Frontal cortex (tissue), 4 donors: ENCODE measurements at places on chromosomes 5 and 9.
A peak's percentile ranks its signal among the peaks of the same experiment; 100 is the strongest.

DNA sequence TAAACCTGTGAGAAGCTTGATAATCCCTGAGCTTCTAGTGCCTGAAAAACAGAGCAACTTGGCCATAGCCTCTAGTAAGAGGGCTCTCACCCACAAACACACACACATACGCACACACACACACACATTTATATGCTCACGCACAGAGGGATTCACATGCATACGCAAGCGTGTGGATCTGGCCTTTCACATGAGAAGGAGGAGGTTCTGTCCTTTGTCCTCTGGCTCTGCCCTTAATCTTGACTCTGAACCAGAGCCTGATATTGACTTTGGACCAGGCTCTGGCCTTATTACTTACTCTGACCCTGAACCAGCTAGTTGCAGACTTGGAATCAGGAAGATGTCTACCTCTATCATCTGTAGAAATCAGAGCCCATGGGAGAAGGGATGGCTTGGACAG lies 10.0 kb upstream of the P4HA2 start:
- no peak for DNase-seq

GRCh38 chr5:181243018-181243563 lies 615 bp downstream of the RACK1 start:
- no peak for DNase-seq

- DNase-seq: no peak
These were observed 12.6 kb downstream of the SLIT3 start for GRCh38 chr5:169288066-169288930.

DNA sequence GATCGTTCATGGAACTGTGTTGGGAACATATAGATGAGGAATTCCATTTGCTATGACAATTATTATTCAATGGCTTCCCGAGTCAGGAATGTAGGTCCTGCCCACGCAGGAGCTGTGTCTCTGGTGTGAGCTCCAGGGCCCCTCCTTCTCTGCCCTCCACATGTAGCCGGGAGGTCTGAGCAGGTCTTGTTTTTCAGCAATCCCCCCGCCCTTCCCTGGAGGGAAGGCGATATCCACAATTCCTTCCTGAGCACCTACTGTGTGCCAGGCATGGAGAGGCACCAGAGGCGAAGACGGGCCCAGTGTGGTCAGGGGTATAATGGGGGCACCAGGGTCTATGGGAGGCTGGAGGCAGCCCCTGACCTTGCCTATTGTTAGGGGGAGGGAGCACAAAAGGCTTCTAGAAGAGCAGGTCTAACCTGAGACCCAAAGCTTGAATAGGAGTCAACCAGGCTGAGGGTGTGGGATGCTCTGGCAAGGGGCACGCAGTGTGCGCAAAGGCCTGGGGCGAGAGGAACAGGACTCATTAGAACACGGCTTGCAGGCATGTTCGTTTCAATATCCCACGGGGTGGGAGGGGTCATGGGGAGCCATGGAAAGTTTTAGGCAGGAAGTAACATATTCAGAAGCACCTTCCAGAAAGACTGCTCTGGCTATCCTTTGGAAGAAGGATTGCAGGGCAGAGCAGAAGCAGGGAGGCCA lies 154.9 kb downstream of the C9orf50 start:
- DNase-seq: no peak

- DNase-seq: peak; percentile 29
These were observed 1.9 kb downstream of the PCSK5 start for GRCh38 chr9:75892216-75892911.

DNA sequence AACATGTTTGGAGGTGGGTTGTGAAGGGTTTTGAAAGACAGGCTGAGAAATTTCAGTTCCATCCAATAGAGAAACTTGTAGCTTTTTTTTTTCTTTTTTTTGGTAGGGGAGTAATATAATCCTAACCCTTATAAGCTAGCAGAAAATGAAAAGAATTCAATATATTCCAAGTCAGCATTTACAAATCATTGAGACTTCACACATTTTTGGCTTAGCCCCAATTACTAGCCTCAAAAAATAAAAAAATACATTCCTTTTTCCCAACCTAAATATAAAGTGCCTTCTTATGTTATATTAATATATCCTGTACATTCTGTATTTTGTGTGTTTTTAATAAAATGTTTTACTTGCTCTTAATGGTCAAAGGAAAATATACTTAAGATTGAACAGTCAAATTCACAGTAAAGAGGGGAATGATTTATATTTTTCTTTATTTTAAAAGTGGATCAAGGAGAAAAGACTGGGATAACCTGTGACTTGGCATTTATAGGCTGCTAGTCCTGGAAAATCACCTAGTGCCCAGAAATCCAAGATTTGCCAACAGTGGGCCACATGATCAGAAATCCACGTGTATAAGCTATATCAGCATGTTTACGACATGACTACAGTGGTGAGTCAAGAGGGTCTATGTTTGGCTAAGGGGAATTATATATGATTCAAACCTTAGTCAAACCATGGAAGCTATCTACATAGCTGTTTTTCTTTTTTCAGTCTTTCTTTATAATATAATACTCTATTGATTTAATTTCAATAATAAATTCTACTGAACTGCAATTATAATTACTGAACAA lies 14.5 kb downstream of the HACD4 start:
- DNase-seq: no peak

GRCh38 chr9:80146466-80146865 lies 574.7 kb downstream of the TLE4 start:
- no peak for DNase-seq

GRCh38 chr5:78569441-78569840 lies 79.1 kb downstream of the LHFPL2 start:
- DNase-seq: no peak

GRCh38 chr5:127872494-127872893 lies 169.3 kb downstream of the CCDC192 start:
- DNase-seq: no peak

- DNase-seq: no peak
These were observed 12.3 kb downstream of the NFIB start for GRCh38 chr9:14301583-14302021.
